Stimulated activated CD4-positive, alpha-beta T cell treated with anti-CD3 and anti-CD28 coated beads, Interleukin-4, amount 100 ng/mL, for 4 hours (primary cell): ENCODE measurements at places on chromosomes 13 and 19.

DNA sequence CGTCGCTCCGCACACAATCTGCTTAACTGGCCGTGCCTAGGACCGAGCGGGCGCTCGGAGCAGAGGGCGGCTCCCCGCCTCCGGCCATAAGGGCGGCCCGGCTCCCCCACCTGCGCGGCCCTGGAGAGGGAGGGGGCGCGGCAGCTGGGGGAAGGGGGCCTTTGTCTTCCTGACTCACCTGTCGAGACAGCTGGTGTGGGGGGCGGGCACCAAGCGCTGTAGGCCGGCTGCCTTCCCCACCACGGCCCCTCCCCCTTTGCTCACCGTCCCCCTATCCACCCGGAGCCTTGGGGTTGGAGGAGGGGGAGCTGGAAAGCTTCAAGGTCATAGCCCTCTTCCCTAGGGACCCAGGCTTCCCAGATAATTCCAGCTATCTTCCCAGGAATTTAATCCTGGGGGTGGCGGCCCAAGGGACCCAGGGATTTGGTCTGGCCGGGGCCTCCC is 1.2 kb downstream of the VASP start:
- peak; percentile 63 for DNase-seq

GRCh38 chr19:53311897-53312296 is 21.7 kb upstream of the ZNF845 start:
- DNase-seq: no peak

GRCh38 chr13:26819046-26819445 is 58.5 kb upstream of the GPR12 start:
- DNase-seq: no peak

DNA sequence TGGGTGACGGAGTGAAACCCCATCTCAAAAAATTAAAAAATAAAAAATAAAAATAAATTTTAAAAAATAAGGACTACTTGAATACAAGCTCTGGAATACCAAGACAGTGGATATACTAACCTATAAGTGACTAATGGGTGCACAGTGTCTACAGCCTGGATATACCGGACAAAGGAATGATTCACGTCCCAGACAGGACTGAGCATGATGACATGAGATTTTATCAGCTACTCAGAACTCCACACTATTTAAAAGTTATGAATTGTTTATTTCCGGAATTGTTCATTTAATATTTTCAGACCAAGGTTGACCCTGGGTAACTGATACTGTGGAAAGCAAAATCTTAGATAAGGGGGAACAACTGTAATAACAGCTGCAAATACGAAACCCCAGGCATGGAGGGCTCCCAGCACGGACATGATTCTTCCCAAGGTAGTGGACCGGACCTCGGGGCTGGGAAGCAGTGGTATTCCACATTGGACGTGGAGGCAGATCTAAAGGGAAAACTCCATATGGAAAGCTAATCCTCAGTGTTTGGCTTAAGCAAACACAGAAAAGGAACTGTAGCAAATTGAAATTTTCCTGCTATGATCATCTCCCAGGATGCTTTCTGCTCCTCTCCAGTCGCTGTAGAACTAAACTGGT is 102.6 kb upstream of the TSHZ3 start:
- no peak for DNase-seq

- DNase-seq: no peak
Measured at GRCh38 chr13:102003848-102004570, 397.8 kb downstream of the FGF14 start.
